ENCODE measurements at places on chromosomes 1 and 21.

DNA sequence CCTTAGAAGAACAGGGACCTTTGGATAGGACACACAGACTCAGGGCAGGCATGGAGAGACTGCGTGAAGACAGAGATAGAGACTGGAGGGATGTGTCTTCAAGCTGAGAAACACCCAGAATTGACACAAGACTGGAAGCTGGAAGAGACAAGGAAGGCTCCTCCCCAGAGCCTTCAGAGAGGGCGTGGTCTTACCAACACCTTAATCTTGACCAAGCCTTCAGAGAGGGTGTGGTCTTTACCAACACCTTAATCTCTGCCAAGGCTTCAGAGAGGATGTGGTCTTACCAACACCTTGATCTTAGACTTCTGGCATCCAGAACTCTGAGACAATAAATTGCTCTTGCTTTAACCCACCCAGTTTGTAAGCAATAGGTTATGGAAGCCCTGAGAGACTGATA is 481.4 kb upstream of the VAMP3 start:
- DNase-seq = no peak

GRCh38 chr1:12173631-12174121 is 6.9 kb downstream of the TNFRSF1B start:
- DNase-seq = no peak

DNA sequence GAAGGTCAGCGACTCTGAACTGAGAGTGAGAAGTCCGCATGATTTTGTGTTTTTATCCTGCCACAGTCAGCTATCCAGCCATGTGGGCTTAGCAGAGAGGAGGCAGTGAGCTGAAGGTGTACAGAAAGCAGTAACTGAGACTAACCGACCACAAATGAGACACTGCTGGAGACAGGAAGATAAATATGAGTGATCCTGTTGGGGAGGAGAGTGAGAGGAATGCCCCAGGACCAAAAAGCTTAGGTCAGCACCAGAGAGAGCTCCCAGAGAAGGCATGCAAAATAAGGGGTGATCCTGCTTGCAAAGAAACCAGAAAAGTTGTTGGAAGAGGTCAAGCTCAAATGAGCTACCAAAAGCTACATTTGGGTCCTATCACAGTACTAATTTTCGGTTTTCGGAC is 63.7 kb downstream of the HLCS start:
- no peak for DNase-seq

GRCh38 chr21:42233067-42233961 is 14.4 kb downstream of the ABCG1 start:
- no peak for DNase-seq

- DNase-seq = no peak
Observed at GRCh38 chr1:237416924-237417655, 375.1 kb downstream of the RYR2 start.

Measured in fibroblast of the conjunctiva (primary cell).